ENCODE measurements at places on chromosomes 12 and 14. TPM values are rescaled to one million over a fixed set of nuclear protein-coding genes. Genes with fewer than 3 reads are reported as not detected.

EXOC3L4 gene
- total RNA-seq: 12.4 TPM

DNA sequence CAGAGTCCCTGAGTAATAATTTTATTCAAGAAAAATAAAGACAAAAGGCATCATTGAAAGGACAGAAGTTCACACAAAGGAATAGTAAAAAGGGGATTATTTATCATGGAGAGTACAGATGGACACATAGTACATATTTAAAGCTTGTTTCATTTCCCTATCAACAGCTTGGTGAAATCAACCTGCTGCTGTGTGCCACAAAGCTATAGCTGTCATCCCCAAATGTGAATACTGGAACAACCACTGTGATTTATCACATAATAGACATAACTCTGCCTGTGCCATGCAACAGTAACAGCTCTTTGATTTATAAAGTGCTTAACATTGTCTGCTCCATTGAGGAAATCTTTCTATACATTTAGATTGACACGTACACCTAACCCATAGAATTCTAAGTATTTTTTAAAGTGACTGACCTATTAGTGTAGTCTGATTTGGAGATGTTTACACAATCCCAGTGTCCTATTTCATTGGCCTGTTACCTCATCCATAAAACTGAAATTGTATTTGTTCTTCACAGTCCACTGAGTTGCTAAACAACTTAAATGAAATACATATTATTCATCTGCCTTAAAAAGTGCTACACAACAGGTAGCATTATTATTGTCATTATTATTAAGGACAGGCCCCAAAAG is 3.3 kb downstream of the NEMF start:
- no peak overlapping the region for H3K4me3 ChIP-seq
- no peaks in the 10 kb centered on the region for H3K27me3 ChIP-seq
- peaks cover 10% of the 10 kb centered on the region for H3K4me1 ChIP-seq
- H3K36me3 ChIP-seq: no peaks in the 10 kb centered on the region
- H3K27ac ChIP-seq: no peak overlapping the region

ZNF891 gene
- total RNA-seq: 2.2 TPM

GRCh38 chr12:92330654-92331053 is 185.0 kb upstream of the BTG1 start:
- no peaks in the 10 kb centered on the region for H3K4me1 ChIP-seq
- H3K27ac ChIP-seq: no peak overlapping the region
- no peaks in the 10 kb centered on the region for H3K36me3 ChIP-seq

ENDOU gene
- total RNA-seq: 0.30 TPM

GRCh38 chr12:108410689-108411088 is 71.6 kb upstream of the CMKLR1 start:
- peaks cover 10% of the 10 kb centered on the region for H3K27me3 ChIP-seq
- no peak for DNase-seq
- no peak overlapping the region for H3K27ac ChIP-seq
- no peaks in the 10 kb centered on the region for H3K36me3 ChIP-seq

CCDC38 gene
- not detected for total RNA-seq

DNA sequence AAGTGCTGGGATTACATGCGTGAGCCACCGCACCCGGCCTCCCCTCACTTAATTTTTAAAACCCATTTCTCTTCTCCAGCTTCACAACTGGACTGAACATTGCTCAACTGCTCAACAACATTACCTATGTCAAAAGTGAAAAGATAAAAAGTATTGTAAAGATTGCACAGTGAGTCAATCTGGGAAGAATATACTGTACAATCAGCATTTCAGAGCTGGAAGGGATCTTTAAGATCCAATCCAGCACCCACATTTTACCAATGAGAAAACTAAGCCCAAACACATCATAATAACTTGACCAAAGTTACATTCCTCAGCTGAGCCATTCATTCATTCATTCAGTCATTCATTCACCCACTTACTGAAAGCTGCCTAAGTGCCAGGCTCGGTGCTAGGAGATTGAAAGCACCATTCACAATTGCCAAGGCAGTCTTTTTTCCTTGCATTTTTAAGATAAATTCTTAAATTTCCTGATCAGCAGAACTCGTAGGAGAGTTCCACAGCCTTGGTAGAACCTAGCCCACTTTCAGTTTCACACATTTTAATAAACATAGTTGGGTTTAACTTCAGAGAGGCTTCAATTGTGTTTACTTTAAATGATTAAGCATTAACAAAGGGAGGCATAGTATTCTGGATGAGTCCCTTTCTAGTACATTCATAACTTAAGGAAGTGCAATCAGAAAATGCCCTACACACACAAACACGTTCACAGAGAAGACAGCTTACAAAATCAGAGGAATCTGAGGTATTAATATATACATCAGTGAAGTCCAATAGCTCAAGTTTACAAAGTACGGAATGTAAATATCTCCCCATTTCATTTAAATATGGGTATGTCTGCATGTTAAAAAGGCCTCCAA is 3.0 kb downstream of the GALNT4 start:
- peak overlapping the region; percentile 1 for H3K4me3 ChIP-seq
- peaks cover 25% of the 10 kb centered on the region for H3K4me1 ChIP-seq
- DNase-seq: no peak

DNA sequence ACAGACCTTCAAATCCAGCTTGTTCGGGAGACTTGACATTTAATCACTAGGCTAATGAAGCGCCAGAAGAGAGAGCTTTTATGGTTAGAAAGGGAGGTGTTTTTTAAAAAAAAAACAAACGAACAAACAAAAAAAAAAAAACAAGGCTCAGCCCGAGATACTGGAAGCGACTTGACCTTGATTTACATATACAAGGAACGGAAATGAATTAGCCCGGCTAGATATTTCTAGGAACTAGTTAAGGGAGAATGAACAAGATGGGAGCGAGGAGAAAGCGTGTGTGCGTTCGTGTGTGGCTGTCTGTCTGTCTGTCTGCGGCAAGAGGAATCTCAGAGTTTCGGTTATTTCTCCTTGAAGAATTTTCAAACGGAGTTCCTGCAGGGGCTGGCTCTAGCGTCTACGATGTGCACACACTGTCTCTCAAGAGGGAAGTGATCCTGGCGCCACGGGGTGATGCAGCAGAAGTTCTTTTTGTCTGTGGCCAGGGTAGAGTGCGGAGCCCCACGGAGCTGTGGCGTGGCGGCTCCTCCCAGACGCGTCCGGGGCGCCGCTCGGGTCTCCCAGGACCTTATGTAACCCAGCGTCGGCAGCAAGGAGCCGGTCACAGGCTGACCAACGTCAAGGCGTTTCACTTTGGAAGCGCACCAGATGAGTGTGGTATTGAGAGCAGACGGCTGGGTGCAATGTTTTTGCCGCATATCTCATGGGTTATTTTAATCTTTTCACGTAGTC is 18.8 kb downstream of the SOCS2 start:
- peak overlapping the region; percentile 68 for H3K27ac ChIP-seq
- peak overlapping the region; percentile 49 for H3K4me3 ChIP-seq
- H3K36me3 ChIP-seq: no peaks in the 10 kb centered on the region
- H3K4me1 ChIP-seq: no peaks in the 10 kb centered on the region
- no peaks in the 10 kb centered on the region for H3K27me3 ChIP-seq

- H3K4me3 ChIP-seq: no peak overlapping the region
- H3K4me1 ChIP-seq: no peaks in the 10 kb centered on the region
- no peaks in the 10 kb centered on the region for H3K36me3 ChIP-seq
- H3K27me3 ChIP-seq: no peaks in the 10 kb centered on the region
- DNase-seq: no peak
- H3K27ac ChIP-seq: no peak overlapping the region
These were observed 95.3 kb downstream of the FGD4 start for GRCh38 chr12:32494656-32495055.
